ENCODE measurements at places on chromosomes 5 and 9. TPM values are rescaled to one million over a fixed set of nuclear protein-coding genes. Genes with fewer than 3 reads are reported as not detected.

IRX1 gene
- not detected for total RNA-seq

MCIDAS gene
- total RNA-seq = 0.10 TPM

SLC34A3 gene
- total RNA-seq = not detected

PCDHB15 gene
- not detected for total RNA-seq

BTNL3 gene
- not detected for total RNA-seq

KIF4B gene
- total RNA-seq = 0.05 TPM

- H3K4me3 ChIP-seq = no peak overlapping the region
- DNase-seq = no peak
- H3K36me3 ChIP-seq = no peaks in the 10 kb centered on the region
These were observed 107.2 kb downstream of the ZFAND5 start for GRCh38 chr9:72257814-72258213.

DNA sequence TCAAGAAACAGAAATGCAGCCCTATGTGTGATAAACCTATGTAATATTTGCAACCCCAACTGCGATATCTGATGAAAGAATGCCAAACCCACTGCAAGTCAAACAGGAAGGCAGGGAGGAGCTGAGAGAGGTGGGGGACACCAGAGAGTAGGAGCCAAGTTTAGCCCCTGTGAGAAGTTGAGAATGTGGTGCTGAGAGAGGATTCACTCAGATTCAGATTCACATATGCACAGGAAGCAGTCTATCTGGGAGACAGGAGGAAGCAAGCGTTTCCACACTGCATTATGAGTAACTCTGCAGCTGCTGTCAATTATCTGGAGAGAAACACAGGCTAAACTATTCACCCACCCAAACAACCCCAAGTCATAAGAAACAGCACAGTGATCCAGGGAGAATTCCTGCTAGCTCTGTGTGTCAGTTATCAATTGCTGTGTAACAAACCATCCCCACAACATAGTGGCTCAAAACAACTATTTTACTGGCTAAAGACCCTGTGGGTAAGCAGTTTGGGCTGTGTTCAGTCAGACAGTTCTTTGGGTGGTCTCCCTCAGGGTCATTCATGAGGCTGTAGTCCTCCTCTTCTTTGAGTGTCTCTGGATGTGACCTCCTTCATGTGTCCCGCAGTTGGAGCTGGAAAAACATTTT lies 161.9 kb upstream of the RAI14 start:
- H3K36me3 ChIP-seq = no peaks in the 10 kb centered on the region
- DNase-seq = no peak
- no peak overlapping the region for H3K4me3 ChIP-seq
- H3K4me1 ChIP-seq = peaks cover 10% of the 10 kb centered on the region

GRCh38 chr5:165620394-165620793 lies 2115.0 kb downstream of the MAT2B start:
- no peak overlapping the region for H3K27ac ChIP-seq
- peaks cover 5% of the 10 kb centered on the region for H3K4me1 ChIP-seq
- no peaks in the 10 kb centered on the region for H3K36me3 ChIP-seq
- no peaks in the 10 kb centered on the region for H3K27me3 ChIP-seq
- no peak for DNase-seq

DNA sequence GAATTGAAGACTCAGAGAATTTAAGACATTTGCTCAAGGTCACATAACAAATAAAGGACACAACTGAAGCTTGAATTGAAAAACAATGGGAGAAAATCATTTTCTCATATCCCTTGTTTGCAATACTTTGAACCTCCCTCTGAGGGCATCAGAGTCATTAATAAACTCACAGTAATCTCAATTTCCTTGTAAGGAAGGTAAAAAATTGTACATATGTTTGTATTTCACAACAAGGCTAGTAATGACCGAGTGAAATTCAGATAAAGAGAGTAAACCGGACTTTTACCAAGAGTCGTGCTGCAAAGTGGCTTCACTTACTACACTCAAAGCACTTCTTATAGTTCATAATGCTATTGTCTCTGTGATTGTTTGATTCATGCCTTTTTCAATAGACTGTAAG lies 665.0 kb downstream of the NR2F1-AS1 start:
- no peaks in the 10 kb centered on the region for H3K4me1 ChIP-seq
- H3K4me3 ChIP-seq = no peak overlapping the region
- H3K27me3 ChIP-seq = peaks cover 2% of the 10 kb centered on the region
- DNase-seq = no peak

GRCh38 chr5:116032991-116033390 lies 719 bp downstream of the ARL14EPL start:
- H3K27me3 ChIP-seq = peaks cover 12% of the 10 kb centered on the region
- no peak overlapping the region for H3K4me3 ChIP-seq
- no peak for DNase-seq
- H3K4me1 ChIP-seq = no peaks in the 10 kb centered on the region
- H3K36me3 ChIP-seq = no peaks in the 10 kb centered on the region

GRCh38 chr5:133783481-133783880 lies 171.1 kb upstream of the FSTL4 start:
- H3K4me1 ChIP-seq = no peaks in the 10 kb centered on the region
- no peak overlapping the region for H3K4me3 ChIP-seq
- H3K27me3 ChIP-seq = peaks cover 2% of the 10 kb centered on the region
- no peak for DNase-seq
- H3K27ac ChIP-seq = no peak overlapping the region
- H3K36me3 ChIP-seq = no peaks in the 10 kb centered on the region

- no peak overlapping the region for H3K27ac ChIP-seq
- peaks cover 27% of the 10 kb centered on the region for H3K4me1 ChIP-seq
- peaks cover 6% of the 10 kb centered on the region for H3K36me3 ChIP-seq
- H3K27me3 ChIP-seq = peaks cover 89% of the 10 kb centered on the region
These were observed 1.0 kb downstream of the DMRT2 start for GRCh38 chr9:1051210-1051583.

DNA sequence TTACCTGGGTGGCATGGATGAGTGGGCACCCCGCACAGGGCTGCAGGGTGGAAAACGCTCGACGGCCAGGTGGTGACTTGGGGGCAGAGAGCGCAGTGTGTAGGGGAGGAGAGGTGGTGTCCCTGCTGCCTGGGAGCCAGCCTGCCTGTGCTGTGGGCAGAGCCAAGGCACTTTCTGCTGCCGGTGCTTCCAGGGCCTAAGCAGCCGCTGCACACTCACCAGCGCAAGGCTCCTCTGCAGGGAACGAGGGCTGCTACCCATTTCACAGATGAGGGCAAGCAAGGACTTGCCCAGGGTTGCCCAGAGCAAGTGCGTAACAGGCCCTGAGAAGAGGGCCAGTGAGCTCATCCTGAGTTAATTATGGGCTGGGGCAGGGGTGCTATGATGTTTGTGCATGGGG lies 62.5 kb downstream of the CRB2 start:
- H3K27me3 ChIP-seq = no peaks in the 10 kb centered on the region
- H3K4me1 ChIP-seq = no peaks in the 10 kb centered on the region

DNA sequence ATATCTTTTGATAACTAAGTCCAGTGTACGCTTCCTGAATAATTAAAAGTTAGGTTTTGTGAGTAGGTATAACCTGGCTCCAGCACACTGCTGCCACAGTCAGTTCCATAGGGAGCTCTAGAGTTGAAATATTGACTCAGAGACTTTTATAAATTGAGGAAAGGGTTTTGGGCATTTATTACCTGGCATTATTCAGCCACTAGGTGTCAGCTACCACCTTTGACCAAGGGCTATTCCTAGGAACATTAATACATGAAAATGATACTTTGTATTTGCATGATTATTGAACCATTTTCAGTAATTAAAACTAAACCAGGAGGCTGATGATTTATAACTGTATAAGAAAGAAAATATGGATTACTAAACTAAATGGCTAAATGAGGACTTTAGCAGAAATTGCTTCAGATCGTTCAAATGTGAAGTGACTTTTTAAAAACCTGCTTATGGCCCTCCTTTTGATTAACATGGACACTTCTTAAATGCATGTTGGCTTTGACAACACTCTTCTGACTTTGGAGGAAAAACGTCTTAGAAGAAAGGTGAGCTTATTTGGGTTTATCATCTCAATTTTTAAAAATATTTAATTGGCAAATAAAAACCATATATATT lies 83.0 kb downstream of the SMC2 start:
- no peak overlapping the region for H3K4me3 ChIP-seq
- peaks cover 4% of the 10 kb centered on the region for H3K27me3 ChIP-seq
- H3K27ac ChIP-seq = no peak overlapping the region
- H3K4me1 ChIP-seq = no peaks in the 10 kb centered on the region

- peaks cover 14% of the 10 kb centered on the region for H3K27me3 ChIP-seq
- no peaks in the 10 kb centered on the region for H3K36me3 ChIP-seq
- DNase-seq = no peak
- H3K27ac ChIP-seq = no peak within 1 kb of the TSS
- no peaks in the 10 kb centered on the region for H3K4me1 ChIP-seq
- H3K4me3 ChIP-seq = no peak within 1 kb of the TSS
These were observed at the start of gene CAPSL for GRCh38 chr5:35938568-35939227. CAPSL (minus strand) TSS chr5:35938622; CDS start chr5:35921120, 17,502 bp downstream.

GRCh38 chr5:73450137-73450536 lies 1.6 kb upstream of the FOXD1 start:
- no peak overlapping the region for H3K4me3 ChIP-seq
- H3K36me3 ChIP-seq = no peaks in the 10 kb centered on the region
- DNase-seq = no peak
- H3K27me3 ChIP-seq = peaks cover 68% of the 10 kb centered on the region
- H3K4me1 ChIP-seq = peaks cover 15% of the 10 kb centered on the region

All from activated T-helper 1 cell treated with anti-CD3 and anti-CD28 coated beads, Interleukin-12 subunit alpha, Interleukin-12 subunit beta, Interleukin-2, Interleukin-4 antibody, amounts not matched to agents 30 ng/mL and 10 ng/mL and 1 ng/mL, durations not matched to agents 14 hours and 24 hours and 36 hours (primary cell).